Activated CD4-positive, alpha-beta T cell treated with anti-CD3 and anti-CD28 coated beads for 4 hours (primary cell): ENCODE measurements at places on chromosomes 4 and X.

- DNase-seq = no peak
These were observed 163.3 kb upstream of the PRDX4 start for GRCh38 chrX:23503835-23504539.

DNA sequence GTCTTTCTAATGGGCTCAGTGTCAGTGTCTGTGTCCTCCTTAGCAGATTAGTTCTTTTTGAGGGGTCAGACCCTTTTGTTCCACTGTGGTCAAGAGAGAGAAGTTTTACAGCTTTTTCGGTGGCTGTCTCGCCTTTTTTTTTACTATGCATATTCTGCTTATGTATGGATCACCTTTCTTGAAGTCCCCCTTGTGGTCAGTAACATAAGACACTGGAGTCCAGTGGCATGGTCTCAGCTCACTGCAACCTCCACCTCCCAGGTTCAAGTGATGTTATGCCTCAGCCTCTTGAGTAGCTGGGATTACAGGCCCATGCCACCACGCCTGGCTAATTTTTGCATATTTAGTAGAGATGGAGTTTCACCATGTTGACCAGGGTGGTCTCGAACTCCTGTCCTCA is 54.0 kb upstream of the PGRMC2 start:
- DNase-seq = no peak

DNA sequence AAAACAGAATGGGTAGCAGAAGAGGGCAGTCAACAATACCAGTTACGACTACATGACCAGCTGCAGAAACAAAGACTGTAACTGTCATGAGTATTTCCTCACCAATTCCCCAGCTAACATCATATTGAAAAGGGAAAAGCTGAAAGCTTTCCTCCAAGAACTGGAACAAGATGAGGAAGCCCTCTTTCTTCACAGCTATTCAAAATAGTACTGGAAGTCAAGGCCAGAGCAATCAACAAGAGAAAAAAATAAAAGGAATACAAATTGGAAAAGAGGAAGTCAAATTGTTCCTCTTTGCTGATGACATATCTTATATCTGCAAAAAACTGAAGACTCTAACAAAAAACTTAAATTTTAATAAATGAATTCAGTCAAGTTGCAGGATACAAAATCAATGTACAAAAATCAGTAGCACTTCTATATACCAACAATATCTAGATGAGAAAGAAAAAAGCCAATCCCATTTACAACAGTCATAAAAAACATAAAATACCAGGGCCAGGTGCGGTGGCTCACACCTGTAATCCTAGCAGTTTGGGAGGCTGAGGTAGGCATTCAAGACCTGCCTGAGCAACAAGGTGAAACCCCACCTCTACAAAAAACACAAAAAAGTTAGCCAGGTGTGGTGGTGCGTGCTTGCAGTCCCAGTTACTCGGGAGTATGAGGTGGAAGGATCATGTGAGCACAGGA is 125.4 kb downstream of the ATP8A1 start:
- no peak for DNase-seq

DNA sequence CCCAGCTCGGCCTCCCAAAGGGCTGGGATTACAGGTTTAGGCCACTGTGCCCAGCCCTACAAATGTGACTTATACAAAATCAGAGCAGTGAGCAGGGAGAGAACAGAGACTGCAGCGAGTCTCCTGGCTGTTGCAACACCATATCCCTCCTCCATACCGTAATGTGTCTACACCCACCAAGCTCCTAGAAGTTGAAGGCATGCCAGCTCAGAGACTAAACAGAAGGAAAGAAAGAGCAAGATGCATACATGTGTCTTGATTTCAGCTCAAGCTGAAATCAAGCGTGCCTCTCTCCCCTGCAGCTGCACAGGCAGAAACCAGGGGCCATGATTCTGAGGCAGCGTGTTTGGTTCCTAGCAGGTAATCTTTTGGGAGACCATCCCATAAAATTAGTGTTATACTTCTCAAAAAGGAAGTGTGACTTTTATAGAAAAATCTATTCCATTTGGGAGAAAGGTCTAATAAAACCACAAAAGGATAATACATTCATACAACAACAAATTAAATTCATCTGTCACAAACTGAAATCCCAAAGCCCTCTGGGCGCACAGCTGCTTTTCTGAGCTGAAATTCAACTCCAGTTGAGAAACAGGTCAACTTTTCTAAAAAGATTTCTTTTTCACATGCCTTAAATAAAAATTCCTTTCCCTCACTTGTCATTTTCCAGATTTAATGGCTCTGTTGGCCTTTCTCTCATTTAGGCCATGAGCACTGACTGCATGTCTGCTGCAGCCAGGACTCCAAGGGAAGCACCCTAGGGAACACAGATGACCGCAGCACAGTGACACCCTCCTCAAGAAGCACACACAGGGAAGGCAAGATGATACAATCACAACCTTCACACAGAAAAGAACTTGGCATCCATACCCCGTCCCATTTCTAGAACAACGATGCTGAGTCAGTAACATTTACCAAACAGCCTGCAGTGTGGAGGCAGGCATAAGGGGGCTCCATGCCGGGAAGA is 34.4 kb downstream of the AFAP1 start:
- no peak for DNase-seq

DNA sequence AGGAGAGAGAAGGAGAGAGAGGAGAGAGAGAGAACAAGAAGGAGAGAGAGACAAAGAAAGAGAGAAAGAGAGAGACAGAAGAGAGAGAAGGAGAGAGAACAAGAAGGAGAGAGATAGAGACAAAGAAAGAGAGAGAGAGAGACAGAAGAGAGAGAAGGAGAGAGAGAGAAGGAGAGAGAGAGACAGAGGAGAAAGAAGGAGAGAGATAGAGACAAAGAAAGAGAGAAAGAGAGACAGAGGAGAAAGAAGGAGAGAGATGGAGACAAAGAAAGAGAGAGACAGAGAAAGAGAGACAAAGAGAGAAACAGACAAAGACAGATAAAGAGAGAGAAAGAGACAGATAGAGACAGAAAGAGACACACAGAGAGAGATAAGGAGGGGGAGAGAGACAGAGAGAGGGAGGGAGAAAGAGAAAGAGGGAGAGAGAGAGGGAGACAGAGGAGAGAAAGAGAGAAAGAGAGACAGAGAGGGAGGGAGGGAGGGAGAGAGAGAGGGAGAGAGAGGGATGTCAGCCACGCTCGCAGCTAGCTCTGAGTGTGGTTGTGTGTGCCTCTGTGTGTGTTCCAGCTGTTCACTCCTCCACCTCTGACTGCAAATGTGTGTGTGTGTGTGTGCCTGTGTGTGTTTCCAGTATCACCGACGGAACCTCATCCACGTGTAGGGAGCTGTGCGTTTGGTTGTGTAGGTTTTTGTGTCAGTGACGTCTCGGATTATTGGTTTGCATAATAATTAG is 105.8 kb downstream of the CRLF2 start:
- DNase-seq = no peak

DNA sequence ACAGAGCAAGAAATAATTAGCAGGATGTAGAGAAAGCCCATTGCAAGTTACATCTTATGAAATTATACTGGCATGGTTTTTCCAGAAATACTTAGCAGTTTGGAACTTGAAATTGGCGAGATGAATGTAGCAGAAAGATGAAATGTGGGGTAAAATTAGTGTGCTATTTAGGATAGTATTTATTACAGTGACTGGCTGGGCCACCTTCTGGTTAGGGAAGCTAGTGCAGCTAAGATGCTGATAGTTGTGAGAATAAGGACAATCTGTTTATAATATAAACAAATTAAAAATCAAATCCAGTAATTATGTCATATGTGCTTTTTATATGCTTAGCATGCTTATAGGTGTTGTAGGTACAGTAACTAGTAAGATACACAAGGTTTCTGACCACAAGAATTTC is 74.8 kb downstream of the IL15 start:
- no peak for DNase-seq

DNA sequence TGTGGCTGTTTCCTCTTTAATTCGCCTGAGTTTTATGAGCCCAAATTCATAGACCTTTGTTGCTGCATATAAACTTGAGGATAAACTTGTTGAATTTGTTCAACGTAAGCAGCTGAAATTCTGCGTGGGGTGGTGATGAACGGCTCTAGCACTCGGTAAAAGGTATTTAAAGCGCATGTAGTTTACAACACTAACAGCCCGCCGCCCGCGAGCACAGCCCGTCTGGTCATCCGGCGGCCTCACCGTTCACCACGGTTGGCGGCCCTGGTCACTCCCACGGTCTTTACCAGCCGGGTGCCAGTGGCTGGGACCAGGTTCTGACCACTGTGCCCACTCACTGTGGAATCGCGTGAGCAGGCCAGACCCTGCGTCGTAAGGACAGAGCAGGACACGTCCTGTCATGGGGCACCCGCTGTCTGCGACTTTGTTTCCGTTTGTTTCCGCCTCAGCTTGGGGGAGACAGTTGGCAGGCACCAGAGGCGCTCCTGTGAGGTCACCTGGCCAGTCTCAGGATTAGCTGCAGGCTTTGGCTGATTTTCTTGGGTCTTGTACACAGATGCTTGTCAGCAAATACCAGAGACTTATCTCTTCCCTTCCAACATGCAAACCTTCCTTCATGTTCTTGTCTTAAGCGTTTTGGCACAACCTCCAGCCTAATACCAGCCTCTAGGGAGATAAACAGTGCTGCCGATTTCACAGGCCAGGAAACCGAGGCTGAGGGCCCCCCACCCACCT is 36.8 kb upstream of the SPON2 start:
- DNase-seq = no peak

DNA sequence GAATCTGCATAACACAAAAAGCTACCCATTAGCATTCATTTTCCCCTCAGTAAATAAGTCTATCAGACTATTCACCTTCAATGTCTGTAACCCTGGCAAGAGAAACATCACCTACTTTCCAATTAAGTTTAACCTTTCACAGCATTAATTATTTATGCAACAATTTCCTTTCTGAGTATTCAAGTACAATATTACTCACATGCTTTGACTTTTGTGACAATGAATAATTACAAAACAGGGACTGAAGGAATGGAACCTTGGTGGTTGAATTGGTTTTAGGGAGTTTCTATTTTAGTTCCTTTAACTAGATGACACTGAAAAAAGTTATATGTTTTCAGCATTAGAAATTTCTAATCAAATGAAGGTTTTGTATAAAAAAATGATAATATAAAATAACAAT is 932.3 kb upstream of the EPHA5 start:
- no peak for DNase-seq

GRCh38 chr4:148962539-148963290 is 520.5 kb upstream of the NR3C2 start:
- DNase-seq = no peak

GRCh38 chr4:20816287-20816686 is 116.0 kb downstream of the PACRGL start:
- no peak for DNase-seq

DNA sequence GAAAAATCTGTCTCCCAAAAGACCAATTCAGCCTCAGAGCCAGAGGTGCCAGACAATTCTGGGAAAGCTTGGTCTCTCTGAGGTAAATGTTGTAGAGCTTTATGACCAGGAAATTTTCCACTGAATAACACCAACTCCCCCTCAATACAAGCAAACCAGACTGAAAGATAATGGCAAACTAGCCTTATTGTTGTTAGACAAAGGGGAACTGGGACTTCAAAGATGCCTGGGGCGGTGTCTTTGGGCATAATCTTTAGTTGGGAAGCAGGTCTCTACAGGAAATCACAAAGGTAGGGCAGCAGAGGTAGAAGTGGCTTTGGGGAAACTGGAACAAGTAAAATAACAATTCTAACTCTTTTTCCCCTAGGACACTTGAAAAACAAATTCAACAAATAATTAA is 12.0 kb downstream of the COL4A6 start:
- DNase-seq = no peak

DNA sequence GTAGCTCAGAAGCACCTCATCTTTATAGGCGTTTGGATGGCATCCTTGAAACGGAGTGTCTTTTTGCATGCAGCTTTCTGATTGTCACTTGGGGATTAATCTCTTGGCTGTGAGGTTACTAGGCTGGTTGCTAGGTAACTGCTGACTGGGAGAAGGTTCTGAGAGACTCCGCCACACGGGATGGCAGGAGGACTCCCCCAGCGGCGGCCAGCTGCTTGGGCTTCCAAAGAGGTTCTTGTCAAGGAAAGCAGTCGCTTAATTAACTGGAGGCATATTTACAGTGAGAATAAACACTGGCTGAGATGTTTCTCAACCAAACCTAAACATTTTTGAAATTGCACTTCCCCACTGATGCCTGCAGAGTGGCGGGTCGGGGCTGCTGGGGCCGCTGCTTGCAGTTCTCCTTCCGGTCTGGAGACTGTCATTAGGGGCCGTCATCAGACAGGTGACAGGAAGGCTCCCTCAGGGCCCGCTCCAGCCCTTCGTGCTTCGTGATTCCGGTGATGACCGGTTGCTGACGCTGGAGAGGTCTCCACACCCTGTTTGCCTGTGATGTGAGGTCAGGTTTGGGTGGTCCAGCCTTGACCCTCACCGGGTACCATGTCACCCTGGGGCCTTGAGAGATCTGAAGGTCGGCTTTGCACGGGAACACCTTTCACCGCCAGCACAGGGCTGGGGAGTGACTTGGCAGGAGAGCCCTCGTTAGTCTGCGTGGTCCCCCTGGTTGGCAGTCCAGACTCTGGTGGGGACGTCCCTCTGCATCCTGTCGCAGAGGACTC is 9.1 kb downstream of the NSG1 start:
- no peak for DNase-seq

GRCh38 chrX:111071542-111072277 is 24.3 kb upstream of the PAK3 start:
- DNase-seq = no peak

DNA sequence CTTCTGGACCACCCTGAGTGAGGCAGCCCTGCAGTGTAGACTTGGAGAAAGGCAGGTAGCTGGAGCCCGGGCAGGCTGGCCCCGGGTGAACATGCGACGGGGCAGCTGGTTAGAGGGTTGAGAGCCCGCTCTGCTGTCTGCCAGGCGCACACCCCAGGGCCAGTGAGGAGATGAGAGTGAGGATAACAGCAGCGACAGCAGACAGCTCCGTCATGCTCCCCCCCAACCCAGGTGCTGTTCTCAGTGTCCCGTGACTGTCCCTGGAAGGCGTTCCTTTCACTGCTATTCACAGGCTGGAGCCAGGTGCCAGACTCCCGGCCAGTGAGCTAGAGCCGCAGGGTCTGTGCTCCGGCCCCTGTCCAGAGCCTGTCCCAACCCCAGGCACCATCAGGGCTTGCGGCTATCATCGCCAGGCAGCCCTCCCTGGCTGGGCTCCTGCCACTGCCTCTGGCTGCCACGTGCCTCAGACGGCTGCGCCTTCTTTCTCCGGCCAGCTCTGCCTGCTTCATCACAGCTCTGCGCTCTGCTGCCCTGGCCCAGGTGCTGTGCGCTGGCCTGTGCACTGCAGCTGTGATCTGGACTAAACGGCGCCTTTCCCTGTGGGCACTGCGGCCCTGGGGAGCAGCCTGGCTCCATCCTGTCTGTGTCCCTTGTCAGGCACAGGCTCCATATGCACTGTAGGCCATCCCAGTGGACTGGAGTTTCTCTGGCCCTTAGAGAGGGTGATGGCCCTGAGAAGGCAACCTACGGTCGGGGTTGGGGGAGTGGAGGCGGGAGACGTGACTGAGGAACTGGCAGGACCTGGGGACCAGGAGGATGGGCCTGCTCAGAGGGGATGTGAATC is 19.8 kb downstream of the NSG1 start:
- no peak for DNase-seq
